Fibroblast of skin of right biceps (primary cell): ENCODE measurements at places on chromosomes 1 and 21.

DNA sequence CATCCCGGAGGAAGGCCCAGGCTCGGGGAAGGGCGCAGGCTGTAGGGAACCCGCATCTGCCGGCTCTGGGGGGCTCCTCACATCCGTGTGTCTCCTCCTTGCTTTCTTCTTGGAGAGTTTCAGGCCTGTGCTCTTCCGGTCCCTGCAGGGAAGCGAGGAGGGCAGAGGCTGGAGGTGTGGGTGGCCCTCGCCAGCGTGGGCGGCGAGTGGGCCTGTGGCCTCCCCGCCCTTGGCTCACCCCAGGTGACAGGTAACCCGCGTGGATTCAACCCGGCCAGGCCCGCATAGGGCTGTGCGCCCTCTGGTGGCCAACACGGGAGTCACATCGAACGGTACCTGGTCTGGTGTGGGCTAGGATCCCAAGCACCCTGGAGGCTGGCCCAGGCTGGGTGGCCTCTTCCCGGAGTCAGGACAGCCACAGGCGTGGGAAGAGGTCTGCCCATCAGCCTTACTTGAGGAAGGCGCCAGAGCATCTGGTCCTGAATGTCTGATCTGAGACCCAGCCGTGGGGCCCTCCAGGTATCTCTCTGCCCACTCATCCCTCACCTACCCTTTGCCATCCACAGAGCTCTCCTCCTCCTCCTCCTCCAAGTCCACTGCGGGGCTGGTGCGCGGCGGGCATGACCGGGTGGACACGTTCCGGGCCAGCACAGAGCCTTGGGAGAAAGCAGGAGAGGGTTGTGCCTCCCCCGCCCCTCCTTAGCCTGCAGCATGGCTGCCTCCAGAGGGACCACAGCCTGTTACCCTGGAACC, 9.6 kb upstream of the TNFRSF25 start:
- DNase-seq: no peak

DNA sequence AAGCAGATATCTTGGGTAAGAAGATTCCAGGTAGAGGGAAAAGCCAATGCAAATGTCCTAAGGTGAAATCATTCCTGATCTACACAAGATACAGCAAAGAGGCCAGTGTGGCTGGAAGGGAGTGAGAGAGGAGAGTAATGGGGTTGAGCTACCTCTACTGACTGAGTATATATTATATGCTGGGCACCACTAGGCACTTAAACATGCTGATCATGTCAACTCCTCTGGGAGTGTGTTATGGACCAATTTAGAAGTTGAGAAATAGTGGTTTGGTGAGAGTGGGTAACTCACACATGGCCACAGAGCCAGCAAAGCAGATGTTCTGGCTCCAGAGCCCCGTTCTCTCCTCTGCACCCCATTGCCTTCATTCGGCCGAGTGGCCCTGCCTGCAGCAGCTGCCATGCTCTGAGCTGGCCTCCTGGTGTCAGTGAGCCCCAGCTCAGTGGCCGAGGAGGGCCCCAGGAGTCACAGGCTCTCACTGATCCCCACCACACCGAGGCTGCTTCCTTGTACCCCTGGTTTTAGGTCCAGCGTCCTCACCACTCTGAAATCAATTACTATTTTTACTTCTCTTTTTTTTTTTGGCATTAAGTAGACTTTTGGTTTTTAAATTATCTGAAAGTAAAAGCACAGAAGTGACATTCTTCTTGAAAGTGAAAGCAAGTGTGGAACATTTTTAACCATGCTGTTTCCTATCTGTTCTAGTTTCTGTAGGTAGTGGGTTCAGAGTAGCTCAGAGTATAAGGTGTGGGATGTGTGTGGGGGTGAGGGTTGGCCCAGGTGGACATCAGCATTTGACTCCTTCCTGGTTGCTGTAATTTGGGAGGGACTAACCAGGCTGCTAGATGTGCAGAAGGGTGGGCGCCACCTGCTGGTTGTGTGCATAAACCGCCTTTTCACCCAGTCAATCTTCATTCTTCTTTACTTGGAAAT, 45.8 kb upstream of the CRNN start:
- DNase-seq: peak; percentile 42

- no peak for DNase-seq
These were observed 81.0 kb downstream of the MIS18A start for GRCh38 chr21:32197896-32198295.

DNA sequence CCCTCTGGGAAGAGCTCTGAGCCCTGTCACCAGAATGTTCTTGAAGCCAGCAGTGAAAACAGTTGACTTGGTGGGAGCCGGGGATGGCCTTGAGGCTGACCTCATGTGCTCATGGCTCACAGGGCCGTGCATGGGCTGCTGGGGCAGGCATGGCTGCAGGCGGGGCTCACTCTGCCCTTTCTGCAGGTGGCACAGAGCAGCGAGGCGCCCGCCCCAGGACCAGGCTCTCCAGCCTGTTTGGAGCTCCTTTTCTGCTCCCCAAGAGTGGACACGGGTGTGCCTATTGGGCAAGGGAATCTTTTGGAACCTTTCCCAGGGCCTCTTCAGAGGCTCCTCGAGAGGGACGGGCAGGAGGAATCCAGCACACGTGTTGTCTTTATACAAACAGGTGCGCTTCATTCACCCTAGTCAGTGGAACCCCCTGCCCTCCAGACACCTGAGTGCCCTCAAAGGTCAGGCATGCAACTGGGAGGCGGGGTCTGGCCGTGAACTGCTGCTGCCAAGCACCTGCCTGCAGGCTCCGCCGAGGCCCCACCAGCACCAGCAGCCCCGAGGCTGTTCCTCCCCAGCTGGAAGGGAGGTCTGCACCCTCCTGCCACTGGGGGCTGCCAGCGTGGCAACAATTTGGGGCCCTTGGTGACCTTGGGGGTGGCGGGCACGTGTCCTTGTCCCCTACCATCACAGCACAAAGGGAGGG, 2.6 kb upstream of the TTC34 start:
- DNase-seq: no peak

- DNase-seq: no peak
These were observed 27.1 kb upstream of the AJAP1 start for GRCh38 chr1:4627353-4627752.

- DNase-seq: no peak
These were observed 12.7 kb upstream of the EPHB2 start for GRCh38 chr1:22697980-22698379.

GRCh38 chr21:32534113-32534512, 51.2 kb downstream of the TCP10L start:
- no peak for DNase-seq

DNA sequence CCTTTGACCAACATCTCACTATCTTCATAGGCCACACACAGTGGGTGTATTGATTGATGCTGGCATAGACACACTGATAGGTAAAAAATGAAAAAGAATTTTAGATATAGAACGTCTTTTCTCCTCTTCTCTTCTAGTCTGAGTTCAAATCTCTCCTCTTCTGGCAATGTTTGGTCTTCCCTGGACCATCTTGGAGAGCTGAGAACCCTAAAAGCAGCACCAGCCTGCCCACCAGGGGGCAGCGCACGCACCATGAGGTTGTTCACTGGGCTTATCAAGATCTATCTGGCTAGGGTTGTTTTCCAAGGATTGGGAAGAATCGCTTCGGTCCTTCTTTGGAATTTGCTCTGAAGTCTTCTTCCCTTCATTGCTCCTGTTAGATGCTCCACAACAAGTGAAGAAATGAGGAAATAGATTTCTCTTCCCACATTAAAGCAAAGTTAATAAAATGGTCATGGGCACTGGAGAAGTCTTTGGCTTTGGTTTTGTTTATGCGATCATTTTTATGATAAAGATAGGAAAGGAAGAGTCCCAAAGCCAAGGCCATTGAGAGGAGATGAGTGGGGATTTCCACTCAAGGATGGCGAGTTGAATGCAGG, 104.0 kb upstream of the OLIG2 start:
- DNase-seq: no peak

DNA sequence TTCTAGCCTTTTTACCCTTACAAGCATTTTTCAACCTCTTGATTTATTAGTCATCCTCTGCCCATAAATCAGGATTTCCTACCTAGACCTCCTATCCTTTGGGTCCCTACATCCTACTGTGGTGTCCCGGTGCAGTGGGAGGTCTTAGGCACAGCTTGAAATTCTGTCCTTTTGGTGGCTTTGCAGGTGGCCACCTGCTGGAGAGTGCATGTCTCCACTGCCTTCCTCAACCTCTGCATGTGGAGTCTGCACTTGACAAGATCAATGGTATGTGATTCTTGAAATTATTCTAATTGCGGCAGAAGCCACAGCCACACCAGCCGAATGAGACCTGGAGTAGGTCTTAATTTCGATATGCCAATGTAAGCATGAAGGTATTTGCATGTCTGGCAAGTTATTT, 11.4 kb upstream of the KCNA3 start:
- DNase-seq: no peak

GRCh38 chr1:218846181-218846580, 327.5 kb upstream of the LYPLAL1 start:
- DNase-seq: no peak

DNA sequence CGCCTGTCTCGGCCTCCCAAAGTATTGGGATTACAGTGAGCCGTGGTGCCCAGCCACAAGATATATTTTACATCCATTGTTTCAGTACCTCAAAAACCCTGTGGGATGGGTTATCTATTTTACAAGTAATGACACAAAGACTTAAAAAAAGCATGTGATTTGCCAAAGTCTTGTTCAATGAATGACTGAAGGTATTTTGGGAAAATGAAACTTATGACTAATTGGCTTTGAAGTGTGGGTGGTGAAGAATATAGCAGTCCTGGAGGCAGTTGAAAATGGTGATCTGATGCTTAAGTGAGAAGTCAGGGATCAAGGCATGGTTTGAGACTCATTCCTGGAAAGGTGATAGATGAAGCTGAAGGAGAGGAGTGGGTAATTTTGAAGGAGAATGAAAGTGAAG, 3.0 kb downstream of the SWT1 start:
- no peak for DNase-seq

DNA sequence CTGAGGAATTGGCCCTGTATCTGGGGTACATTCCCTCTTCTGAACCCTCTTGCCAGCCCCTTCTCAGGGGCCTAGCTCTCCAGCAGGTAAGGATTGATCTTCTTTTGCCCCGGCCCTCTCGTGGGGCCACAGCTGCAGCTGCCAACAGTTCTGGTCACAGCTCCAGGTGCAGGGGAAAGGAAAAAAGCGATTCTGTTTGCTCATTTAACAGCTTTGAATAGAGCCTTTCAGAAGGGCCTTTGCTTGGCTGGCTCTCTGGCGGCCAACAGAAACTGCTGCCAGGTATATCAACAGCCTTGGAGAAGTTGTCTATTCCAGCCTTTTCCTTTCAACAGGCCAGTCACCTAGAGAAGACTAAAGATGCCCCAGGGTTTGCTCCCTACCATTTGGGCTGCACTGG, 16.1 kb upstream of the FMOD start:
- DNase-seq: no peak

DNA sequence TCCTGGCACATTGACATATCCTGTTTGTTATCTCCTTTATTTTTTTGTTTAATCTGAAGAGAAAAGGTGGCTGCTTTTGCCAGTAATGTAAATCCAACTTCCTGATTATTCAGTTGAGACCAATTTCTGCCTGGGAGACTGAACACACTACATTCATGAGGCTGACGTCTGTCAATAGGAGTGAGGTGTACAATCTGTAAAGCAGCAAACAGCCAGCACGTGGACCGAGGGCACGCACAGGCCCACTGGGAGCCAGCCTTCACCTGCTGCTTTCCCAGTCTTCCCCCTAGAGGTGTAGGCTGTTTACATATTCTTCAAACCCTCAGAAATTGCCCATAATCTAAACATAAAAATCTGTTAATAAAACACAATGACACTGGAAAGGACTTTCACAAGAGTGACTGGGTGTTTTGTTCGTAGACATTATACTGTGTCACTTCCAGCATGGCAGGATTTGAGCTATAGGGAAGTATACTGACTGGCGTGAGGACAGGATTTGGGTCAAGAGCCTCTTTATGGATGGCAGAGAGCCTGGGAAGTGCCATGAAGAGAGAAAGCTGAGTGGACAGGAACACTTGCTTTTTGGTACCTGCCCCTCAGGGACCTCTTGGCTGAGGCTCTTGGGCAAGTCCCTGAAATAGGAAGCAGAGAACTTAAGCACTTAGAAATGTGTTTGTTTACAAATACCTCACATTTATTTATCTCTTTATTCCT, 552.9 kb upstream of the CAMK1G start:
- no peak for DNase-seq

DNA sequence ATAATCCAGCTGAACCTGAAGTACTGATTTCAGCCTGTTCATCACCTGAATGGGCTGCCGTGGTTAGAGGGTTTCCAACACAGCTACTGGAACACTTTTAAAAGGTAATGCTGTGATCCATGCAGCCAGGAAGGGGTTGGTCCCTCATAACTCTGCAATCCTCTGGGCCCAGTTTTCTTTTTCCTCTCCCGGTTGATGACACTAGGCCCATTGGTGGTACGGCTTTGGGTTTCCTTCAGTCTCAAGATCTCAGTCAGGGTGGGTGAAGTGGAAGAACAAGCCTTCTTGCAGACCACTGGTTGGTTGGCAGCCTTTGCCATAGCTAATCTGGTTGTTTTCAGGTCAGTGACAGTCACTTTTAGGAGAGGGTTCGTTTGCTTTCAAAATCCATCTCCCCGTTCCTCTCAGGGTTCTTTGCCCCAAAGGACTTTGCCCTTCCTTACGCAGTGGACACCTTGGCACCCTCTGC, 502 bp upstream of the SLC35A3 start:
- no peak for DNase-seq

- no peak for DNase-seq
These were observed 31.0 kb upstream of the IL10 start for GRCh38 chr1:206803221-206803730.

GRCh38 chr1:89843273-89844130, 22.7 kb downstream of the LRRC8D start:
- DNase-seq: peak; percentile 63

- peak; percentile 14 for DNase-seq
These were observed 573 bp downstream of the KLHL21 start for GRCh38 chr1:6601923-6602668.

DNA sequence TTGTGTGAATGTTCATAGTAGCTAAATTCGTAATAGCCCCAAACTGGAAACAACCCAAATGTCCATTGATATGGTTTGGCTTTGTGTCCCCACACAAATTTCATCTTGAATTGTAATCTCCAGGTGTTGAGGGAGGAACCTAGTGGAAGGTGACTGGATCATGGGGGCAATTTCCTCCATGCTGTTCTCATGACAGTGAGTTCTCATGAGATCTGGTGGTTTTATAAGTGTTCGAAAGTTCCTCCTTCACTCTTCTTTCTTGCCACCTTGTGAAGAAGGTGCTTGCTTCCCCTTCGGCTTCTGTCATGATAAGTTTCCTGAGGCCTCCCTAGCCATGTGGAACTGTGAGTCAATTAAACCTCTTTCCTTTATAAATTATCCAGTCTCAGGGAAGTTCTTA, 11.3 kb downstream of the UBE2G2 start:
- DNase-seq: no peak

- DNase-seq: no peak
These were observed 157.6 kb upstream of the EDN2 start for GRCh38 chr1:41641941-41642527.

GRCh38 chr1:237879195-237879594, 11.5 kb downstream of the ZP4 start:
- peak; percentile 81 for DNase-seq

GRCh38 chr21:39060485-39061083, 122.7 kb downstream of the PSMG1 start:
- DNase-seq: no peak

DNA sequence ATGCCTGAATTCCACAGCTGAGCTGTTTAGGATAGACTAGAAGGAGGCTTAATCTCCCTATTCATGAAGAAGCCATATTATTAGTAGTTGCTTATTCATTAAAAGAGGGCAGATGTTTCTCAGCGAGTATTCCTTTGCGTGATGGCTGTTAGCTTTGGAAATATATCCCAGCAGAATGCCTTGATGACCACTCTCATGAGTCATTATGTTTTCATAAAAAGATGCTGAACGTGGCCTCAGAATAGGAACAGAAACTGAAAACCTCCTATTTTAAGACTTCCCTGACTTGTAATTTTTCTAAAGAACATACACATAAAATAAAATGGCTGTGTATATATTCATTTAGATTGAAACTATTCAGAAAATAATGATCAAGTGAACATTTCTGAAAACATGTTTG, 9.6 kb upstream of the PLA2G4A start:
- DNase-seq: peak; percentile 78
